ENCODE measurements at places on chromosomes 3 and 15.

DNA sequence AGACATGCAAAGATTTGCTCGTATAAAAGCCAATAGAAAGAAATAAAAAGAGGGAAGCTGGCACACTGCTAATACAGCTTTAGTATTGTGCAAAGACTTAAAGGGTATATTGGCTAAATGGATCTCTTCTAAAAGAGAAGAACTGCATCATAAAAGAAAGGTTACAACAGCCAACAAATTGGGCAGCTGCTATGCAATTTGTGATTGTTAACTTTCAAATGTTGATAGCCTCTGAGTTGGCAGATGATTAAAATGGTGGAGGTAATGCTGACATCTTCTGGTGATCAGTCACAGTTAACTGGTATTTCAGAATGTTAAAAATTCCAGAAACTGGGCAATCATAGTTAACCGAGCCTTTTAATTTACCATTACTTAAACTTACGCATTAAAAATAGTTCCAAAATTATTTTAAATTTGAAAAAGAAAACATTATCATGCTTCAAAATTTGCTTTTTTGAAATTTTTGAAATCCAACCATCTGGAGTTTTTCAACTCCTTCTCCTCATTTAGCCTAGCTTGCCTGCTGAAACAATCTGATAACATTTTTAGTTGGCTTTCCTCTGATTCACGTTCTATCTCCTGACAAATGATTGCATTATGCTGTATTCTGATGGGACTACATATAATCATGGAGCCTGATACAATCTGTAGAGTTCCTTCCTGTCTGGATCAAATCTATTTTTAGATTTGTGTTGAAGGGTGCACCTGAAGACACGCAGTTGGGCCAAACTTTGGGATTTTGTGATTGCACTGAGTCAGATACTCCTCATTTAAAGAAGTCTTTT lies 144.0 kb upstream of the PDZRN3 start:
- DNase-seq, result no peak

DNA sequence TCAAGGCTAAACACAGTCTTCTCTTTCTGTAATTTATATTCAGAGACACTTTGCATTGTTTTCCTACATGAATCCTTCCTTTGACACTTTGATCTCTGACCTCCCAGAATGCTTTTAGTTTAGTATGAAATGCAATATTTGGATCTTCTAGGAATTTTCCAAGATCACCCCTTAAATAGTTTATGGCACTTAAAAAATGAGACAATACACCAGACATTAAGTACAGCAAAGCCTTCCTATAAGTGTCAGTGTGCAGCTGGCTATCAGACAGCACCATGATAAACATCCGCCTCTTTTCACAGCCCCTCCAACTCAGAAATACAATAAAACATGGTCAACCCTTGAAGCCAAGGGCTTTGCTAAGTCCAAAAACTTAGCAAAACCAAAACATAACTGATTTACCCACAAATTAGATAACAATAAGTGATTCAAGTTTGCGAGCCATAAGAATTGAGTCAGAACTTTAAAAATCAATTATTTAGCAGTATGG lies 304.4 kb upstream of the LRRFIP2 start:
- no peak for DNase-seq

- no peak for DNase-seq
Measured at GRCh38 chr3:127783642-127784160, 38.6 kb downstream of the MGLL start.

- no peak for DNase-seq
Measured at GRCh38 chr15:30023798-30024295, 58.9 kb upstream of the GOLGA8J start.

GRCh38 chr15:66369773-66370651 lies 13.5 kb upstream of the TIPIN start:
- DNase-seq, result no peak

- DNase-seq, result no peak
Measured at GRCh38 chr3:174949523-174949922, 90.4 kb downstream of the NAALADL2 start.

DNA sequence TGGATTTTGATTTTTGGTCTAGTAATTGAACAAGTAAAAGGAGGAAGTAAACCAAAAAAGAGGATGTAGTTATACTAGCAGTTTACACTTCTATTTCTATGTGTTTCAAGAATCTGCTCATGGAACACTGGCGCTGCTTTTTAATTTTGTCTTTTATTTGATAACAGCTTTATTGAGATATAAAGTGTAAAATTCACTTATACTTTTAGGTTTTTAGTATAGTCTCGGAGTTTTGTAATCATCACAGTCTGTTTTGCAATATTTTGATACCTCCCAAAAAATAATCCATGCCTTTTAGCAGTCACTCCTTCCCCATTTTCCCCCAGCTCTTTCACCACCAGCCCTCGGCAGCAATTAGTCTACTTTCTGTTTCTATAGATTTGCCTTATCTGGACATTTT lies 18.0 kb downstream of the UBE2E2 start:
- no peak for DNase-seq

GRCh38 chr15:61447981-61448380 lies 218.9 kb upstream of the RORA start:
- no peak for DNase-seq

DNA sequence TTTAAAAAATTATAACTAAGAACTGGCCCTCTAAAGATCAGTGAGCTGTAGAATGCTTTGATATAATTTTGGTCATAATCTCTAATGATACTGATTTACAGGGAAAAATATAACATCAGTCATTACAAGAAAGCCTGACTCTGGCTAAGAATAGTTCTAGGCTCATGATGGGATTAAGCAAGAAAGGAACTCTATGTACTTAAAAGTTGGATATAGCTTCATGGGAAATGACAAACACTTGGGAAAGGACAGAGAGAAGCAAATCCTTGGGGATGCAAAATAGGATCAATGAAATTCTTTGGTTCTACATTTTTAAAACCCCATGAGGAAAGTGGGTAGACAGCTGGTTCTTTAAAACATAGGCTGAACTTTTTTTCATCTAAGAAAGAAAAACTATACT lies 472.7 kb upstream of the NR2F2 start:
- DNase-seq, result no peak

DNA sequence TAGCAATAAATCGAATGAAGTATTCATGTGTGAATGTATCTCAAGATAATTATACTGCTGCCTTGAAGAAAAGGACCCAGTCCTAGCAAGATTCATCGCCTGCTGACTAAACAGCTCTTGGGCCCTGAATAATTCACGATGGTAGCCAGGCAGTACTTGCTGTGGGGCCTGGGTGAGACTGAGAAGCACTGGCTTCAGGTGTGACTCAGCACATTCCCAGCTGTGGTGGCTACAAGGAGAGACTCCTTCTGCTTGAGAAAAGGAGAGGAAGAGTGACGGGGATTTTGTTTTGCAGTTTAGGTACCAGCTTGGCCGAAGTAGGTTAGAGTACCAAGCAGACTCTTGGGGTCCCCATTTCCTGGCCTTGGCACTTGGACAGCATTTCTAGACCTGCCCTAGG lies 47.6 kb upstream of the CD200R1L start:
- DNase-seq, result no peak

- no peak for DNase-seq
Measured at GRCh38 chr15:80695099-80695910, at the start of gene ABHD17C. ABHD17C (plus strand) TSS chr15:80695310; CDS start chr15:80695430, 120 bp downstream.

- no peak for DNase-seq
Measured at GRCh38 chr15:88736204-88736603, 67.0 kb upstream of the ACAN start.

DNA sequence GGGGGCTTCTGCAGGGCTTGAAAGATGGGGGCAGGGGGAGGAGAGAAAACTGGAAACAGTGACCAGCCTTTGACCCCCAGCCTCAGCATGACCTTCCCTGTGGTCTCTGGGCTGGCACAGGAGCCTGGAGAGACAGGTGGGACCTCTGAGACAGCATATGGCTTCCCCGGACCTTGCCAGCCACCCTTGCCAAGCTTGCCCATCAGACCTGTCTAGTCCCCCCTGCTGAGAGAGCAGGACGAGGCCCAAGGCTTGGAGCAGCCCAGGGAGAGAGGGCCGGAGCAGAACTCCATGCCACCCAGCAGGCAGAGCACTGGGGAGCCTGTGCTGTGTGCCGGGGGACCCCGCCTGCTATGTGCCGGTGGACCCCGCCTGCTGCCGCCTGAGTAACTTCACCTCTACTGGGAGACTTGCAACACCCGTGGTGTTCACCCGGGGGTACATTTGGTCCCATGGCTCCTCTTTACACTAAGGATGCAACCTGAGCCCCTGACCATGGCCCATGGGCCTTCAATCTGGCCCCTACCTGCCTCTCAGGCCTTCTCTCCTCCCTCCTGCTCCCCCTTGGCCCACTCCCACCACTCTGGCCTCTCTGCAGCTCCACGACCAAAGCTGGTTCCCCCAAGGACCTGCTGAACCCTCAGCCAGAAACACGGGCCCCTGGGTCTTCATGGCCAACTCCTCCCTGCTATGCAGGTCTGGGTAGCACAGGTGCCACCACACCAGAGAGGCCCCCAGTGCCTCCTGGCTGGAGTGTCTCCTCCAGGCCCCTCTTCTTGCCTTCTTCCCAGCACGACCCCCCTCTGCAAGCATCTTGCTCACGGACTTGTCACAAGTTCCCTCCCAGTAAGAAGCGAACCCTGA lies 21.1 kb upstream of the SLC41A3 start:
- no peak for DNase-seq

GRCh38 chr3:17360991-17361390 lies 381.4 kb downstream of the TBC1D5 start:
- DNase-seq, result no peak

DNA sequence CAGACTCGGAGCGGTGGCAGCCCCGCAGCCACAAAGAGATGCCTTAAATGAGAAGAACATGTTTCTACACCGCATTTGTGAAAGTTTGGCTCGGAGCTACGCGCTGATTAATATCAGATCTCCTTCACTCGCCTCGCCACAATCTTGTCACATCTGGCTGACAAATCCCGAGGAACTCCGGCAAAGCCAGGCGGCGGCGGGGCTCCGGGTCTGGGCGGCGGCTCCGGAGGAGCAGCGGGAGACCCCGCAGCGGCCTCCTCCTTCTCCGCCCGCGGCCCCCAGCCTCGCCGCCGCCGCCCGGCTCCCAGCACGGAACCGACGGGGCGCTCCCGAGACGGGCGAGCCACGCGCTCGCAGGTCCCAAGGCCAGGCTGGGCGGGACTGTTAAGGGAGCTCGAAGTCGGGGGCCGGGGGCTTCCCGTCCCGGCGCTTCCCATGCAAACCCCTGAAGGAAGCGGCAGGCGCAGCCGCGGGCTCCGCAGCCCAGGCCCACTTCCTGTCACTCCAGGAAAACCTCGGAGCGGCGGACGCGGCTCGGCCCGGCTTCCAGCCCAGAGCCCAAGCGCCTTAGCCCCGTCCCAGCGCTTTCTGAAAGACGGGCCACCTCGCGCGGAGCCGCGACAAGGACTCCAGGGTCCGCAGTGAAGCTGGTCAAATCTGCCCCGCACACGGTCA lies 1.2 kb downstream of the BNC1 start:
- no peak for DNase-seq

- DNase-seq, result no peak
Measured at GRCh38 chr15:92118162-92118935, 264.8 kb downstream of the SLCO3A1 start.

Data from stimulated activated CD8-positive, alpha-beta memory T cell treated with anti-CD3 and anti-CD28 coated beads, Interleukin-4, amount 100 ng/mL, for 1 hour (primary cell).